ENCODE measurements at places on chromosomes 3 and 15.

DNA sequence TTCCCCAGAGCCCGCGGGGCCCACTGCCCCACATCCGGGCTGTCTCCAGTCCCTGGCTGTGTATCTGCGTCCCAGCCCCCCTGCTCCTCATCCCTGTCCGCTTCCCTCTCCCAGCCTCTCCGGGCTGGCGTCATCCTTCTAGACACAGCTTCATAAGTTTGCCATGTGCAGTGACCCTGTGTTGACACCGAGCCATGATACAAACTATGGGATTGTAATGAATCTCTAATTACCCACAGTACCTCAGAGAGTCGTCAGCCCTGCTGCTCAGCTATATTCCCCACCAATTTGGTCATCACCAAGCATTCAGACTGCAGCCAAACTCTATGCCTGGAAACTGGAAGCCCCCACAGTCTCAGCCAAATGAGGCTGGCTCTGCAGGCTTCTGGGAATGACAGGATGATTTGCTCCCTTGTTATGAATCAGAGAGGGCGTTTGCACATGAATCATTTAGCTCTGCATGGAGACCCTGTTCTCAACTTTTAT, 466.1 kb upstream of the ATP11B start:
- DNase-seq = no peak

GRCh38 chr3:120153294-120153693, 59.0 kb upstream of the GSK3B start:
- DNase-seq = no peak

GRCh38 chr15:91456921-91457320, 356.9 kb downstream of the SV2B start:
- no peak for DNase-seq

- DNase-seq = no peak
Measured at GRCh38 chr15:39625451-39625850, 44.6 kb downstream of the THBS1 start.

DNA sequence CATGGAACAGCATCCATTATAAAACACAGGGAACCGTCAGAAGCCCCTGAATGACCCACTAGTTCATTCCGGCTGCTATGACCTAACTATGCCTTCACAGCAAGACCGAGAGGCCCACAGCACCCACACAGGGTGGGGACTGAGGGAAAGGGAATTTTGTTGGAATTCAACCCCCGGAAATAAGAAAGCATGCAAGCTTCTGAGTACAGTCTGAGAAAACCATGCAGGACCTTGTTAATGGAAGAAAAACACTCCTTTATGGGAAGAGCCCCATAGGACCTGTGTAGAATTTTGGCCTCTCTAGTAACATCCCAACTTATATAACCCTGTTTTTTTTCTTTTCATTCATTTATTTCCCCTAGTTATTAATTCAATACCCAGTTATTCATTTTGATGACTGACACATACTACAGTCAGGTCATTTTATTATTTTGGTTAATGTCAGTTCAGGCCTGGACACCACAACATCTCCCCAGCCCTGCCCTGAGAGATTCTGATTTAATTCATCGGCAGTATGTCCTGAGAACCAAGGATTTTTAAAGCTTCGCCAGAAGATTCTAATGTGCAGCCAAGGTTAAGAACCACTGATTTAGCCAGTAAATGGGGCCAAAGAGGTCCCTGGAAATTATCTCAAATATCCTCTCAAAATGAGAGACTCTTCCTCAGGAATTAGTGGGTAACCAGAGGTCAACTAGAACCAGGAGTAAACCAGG, 231.6 kb upstream of the GOLGA6L4 start:
- DNase-seq = no peak

DNA sequence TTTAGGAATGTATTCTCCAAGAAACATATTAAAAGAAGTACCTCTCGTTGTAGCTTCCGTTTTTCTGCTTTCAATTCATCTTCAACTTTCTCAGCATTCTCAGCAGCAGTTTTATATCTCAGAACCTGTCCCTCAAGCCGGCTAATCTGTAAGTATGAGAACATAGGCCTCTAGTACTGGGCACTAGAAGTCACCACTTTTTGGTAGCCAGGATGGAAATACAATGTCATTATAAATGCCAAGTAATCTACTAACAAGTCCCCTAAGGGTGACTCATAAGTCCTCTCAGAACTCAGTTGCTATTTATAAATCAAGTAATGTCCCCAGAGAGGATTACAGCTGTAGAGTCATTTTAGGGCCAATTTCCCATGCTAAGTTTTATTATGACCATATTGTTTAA, 61.1 kb downstream of the MLH1 start:
- no peak for DNase-seq

DNA sequence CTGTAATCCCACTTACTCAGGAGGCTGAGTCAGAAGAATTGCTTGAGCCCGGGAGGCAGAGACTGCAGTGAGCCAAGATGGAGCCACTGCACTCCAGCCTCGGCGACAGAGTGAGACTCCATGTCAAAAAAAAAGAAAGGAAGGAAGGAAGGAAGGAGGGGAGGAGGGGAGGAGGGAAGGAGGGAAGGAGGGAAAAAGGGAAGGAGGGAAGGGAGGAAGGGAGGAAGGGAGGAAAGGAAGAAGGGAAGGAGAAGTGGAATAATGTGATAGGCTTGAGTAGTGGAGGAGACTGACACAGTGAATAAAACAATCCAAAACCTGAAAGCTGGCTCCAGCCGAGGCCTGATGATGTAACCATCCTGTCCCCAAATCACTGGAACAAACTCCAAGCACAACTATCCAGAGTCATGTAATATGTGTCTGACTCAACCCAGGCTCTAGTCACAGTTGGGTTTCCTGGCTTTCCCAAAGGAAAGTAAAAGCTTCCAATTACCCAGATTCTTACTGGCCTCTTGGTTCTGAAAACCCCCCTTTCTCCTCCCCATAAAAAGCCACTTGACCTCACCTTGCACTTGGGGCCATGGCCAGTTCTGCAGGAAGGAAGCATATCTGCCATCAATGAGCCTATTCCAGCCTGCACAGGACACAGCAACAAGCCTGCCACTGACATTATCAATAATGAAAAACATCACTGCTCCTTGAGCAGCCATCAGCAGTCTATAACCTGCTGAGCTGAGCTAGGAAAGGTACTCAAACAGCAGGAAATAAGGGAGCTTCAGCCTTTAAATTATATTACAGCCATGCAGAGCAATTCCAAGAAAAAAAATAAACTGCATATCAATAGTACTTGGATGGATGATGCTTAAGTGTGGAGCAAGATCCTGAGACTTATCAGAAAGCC, 48.3 kb downstream of the MB21D2 start:
- no peak for DNase-seq

DNA sequence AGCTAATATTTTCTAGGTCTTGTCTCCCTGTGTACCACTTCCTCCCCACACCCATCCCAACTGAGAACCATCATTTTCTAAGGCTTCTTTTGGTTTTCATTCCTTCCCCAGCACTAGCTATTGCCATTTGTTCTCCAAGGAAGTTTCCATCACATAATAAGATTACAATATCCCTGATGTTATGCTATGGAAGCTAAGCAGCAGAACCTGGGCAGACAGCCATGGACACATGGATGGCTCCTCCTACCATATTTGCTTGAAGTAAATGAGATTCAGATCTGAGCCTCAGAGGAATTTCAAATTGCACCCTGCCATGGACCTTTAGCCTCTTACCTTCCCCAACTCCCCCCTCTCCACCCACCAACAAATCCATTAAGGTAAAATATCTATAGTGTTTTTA, 31.5 kb downstream of the GASK1A start:
- DNase-seq = no peak

DNA sequence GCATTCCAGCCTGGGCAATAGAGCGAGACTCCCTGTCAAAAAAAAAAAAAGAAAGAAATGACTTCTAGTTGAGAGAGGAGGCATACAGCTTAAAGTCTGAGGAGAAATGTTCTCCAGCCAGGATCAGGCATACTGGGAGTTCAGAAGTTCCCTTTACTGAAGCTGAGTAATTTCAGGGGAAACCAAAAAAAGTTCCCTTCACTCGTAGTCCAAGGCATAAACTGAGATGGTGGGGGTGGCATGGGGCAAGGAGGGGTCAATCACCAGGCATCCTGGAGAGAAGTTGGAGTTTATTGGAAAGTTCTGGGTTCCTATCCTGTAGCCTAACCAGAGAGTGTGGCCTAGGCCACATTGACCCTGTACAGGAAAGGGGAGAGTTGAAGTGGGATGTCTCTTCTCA, 5.9 kb downstream of the GPX1 start:
- DNase-seq = no peak

- DNase-seq = no peak
Measured at GRCh38 chr15:90957031-90957790, 2.5 kb downstream of the RCCD1 start.

DNA sequence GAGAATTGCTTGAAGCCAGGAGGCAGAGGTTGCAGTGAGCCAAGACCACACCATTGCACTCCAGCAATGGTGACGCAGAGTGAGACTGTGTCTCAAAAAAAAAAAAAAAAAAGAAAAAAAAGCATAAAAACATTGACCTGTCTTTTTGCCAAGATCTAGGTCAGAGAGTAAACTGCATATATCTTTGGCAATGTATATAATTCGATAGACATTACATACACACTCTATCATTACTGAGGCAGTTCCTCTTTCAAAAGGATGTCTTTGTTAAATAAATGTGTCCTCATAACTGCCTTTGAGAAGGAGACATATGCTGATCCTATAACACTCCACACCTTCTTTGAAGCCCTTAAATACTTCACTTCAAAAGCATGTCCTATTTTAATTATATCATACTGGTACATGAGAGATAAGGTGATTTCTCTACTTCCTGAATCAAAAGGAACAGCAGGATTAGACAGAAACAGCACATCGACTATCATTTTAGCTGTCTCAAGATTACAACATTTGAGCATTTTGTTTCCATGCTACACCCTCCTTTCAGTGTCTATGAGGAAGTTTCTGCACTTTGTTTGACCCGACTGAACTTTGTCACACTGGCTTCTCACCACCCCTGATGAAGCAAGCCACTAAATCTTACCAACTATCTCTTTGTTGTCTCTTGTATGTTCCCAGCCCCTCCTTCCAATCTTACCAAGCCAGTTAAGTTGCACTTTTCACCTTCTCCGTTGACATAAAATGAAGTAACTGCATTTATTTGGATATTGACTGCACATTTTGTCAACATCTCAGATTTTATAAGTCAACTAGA, 335.8 kb downstream of the MECOM start:
- DNase-seq = no peak

All from T follicular helper cell (primary cell).